AG08396 (cell line): ENCODE measurements at places on chromosomes 5 and 9.

GRCh38 chr9:132404228-132404881 is 2.3 kb downstream of the TTF1 start:
- no peak for DNase-seq

DNA sequence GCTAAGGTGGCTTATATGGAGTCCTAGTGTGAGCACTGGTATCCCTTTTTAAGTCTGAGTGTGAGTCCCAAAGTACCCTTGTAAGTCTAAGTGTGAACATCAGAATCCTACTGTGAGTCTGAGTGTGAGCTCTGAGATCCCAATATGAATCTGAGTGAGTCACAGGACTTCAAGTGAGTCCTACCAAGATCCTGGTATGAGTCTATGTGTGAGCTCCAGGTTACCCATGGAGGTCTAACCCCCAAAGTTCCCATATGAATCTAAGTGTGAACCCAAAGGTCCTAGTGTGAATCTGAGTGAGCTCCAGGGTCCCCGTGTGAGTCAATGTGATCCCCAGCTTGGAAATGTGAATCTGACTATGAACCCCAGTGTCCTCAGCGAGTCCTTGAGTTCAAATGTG is 2.3 kb downstream of the CNTFR start:
- DNase-seq: no peak

DNA sequence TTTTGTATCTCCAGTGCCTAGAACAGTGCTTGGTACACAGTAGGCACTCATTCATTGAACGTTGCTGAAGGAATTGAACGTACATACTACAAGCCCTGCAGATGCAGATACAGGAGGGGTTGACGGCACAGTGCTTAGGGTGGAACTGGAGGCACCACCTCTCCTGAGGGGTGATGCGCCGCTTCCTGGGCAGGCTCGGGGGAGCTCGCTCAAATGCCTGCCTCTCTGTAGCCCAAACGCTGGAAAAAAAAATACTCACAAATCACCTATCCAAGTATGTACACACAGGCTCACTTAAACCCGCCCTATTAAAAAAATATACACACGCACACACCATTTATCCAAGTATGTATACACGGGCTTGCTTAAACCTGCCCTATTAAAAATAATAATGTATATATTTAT is 536 bp upstream of the COMMD10 start:
- DNase-seq: peak; percentile 30

DNA sequence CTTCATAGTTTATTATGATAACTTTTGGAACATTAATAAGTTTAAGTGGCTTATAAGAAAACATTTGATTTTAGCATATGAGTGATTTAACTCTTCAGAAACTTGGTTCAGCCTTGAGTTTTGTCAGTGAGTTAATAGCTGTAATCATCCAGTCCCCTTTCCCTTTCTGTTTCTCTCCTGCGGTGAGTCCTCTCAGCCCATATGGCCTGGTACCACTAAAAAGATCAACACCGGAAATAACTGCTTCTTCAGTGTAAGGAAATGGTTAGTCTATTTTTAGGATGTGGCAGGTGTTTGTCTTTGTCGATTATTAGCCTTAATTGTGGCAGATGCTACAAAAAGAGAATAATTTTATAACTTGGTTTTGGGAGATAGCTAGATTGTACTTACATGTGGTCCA is 120.2 kb upstream of the GRHPR start:
- DNase-seq: no peak

DNA sequence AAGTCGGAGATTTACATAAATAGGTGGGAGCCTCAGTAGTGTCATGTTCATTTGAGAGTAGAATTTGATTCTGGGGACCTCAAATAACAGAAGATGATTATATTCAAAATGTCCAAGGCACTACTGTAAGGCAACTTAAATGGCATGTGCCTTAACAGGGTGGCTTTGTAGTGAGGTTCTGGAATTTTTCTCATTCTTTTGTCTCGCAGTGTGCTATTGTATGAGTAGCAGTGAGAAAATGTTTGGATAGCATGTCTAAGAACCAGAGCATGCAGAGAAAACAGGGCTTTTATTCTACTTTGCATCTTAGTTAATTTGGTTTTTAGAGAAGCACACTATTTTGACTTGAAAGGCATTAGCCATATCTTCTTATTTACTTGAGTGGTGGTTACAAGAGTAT is 25.0 kb downstream of the MAST4 start:
- no peak for DNase-seq

- DNase-seq: peak; percentile 5
These were observed 30.4 kb downstream of the AHRR start for GRCh38 chr5:351921-352245.

GRCh38 chr9:127417131-127418036 is 6.8 kb upstream of the ZNF79 start:
- DNase-seq: no peak

GRCh38 chr5:39794513-39795210 is 369.9 kb upstream of the DAB2 start:
- DNase-seq: peak; percentile 24

DNA sequence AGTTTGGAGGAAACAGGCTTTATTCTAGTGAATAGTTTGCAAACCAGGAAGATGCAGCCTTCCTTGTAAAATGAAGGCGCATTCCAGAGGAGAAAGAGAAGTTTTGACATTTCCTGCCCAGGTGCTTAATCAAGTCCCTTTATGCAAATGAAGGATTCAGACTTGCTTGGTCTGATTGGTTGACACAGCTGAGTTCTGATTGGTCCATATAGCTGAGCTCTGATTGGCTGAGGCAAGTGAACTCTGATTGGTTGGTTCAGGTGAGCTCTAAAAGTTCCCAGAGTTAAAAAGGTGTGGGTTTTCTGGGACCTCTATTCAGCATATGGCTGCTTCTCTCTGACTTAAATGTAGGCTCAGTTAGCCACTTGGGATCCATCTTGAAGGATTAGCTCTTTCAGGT is 151.0 kb downstream of the CACNA1B start:
- no peak for DNase-seq

DNA sequence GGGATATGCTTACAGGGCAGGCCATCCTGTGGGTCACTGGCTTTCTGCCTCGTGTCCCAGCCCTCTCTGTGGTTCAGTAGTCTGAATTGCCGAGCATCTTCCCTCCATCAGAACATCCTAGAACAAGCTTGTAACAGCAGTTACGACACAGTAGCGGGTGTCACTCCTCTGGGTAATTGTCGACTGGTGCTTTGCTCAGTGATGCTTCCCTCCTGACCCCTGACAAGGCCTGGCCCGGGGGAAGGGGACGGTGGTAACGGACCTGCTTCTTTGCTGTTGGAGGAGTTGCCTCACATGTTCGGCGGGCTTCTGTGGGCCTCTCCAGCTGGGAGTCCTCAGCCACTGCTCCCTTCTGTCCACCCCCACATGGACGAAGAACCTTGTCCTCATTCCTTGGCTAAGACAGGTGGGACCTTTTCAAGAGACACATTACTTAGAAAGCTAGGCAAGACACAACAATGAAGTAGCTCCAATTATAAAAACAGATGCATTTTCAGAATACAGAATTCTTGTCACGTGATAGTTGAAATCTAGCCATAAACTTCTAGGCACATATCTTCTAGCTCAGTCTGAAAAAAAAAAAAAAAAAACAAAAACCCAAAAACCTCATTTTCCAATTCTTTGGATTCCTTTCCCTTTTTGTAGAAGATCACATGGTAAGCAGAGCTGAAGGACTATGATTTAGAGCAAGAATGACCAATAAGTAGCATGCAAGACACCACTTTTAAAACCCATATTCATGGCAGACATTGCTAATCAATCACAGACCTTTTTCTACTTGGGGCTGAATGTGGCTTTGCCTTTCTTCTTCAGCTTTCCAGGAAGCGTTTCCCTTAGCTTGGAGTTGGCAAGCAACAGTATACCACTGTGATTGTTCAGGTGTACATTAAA is 25.0 kb downstream of the HMCN2 start:
- DNase-seq: no peak

DNA sequence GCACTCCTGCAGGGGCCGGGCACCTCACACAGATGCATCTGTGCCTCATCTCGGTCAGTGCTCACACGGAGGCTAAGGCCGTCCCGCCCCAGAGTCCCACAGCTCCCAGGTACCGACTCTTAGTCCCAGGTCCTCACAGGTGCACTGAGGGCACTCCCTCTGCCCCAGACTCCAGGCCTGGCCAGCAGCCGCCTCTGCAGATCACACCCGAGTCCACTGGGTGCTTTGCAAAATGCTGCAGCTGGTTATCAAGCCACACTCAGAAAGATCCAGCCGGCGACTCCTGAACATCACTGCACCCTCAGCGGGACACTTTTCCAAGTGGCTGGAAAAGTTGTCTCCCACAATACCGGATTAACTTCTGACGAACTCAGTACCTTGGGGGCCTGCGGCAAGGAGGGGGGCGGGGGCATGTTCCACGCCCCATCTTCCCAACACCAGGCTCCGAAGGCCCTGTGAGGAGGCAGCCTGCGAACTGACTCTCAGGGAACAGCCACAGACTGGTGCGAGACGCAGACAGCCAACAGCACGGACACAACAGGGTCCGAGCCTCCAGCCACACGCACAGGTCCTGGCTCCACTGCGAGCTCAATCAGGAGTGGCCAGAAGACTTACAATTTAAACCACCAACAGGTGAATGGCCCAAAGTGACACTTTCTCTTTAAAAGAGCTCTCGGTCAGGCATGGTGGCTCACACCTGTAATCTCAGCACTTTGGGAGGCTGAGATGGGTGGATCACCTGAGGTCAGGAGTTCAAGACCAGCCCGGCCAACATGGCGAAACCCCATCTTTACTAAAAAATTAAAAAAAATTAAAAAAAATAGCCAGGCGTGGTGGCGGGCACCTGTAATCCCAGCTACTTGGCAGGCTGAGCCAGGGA is 4.0 kb downstream of the BRD3 start:
- DNase-seq: no peak

DNA sequence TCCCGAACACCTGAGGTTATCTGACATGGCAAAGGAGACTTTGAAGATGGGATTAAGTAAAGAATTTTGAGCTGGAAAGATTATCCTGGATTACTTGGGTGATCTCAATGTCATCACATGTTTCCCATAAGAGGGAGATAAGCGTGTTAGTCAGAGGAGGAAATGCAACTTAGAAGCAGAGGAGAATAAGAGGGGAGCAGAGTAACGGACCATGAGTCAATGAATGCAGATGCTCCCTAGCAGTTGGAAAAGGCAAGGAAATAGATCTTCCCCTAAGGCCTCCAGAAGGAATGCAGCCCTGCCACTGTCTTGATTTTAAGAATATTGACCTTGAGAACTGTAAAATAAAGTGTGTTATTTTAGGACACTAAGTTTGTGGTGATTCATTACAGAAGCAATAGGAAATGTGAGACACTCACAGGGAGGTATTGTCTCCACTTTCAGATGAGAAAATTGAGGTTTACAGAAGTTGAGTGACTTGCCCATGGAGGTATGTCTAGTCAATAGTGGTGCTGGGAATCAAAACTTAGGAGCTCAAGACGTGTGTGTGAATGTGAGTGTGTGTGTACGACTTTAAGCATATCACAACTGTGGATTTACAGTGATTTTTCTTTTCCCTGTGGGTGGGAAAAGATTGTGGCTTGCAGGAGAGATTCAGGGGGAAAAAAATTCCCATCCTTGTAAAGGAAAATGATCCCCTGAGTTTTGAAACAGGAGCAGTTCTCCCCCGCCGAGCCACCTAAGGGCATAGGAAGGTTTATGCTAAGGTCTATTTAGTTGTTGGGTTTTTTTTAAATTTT is 125.3 kb downstream of the TRIM32 start:
- no peak for DNase-seq

DNA sequence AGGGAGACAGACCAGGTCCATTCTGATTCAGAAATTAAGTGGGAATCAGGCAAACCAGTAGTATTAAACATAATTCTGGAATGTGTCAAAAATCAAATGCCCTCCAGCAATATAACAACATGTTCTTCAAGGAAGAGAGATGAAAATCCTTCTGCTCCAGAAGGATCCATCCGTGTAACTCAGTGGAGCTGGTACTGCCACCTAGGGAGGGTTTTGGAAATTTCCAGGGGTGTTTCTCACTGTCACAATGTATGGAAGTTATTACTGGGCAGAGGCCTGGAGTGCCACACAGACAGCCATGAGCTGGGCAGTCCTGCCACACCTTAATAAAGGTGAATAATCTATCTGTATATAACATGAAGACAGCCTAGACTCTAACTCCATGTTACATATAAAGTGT is 87.5 kb downstream of the TTLL11 start:
- DNase-seq: peak; percentile 42

DNA sequence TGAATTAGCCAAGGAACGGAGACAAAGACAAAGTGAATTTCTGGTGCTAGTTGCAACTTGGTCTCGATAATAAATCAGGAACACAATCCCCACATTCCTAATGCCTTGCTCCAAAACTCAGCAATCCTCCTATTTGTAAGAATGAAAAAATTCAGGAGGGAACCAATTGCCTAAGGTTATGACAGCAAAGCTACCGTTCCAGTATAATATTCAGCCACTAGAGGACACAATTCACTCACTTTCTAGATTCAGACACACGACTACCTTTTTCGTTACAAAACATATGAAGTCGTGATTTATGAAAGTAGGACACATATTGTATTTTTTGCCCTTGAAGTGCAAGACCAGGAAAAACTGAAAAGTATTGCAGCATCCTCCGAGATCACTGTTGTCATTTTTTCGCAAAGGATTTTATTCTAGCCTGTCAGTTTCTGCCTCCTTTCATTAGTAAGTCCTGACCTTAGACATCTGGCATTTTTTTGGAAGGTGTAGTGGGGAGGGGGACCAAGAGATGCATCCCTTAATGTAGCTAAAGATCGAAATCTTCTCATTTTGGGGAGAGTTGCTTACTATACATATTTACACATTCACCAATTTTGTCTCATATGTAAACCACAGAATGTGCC is 133.1 kb downstream of the DOCK8 start:
- DNase-seq: peak; percentile 14

DNA sequence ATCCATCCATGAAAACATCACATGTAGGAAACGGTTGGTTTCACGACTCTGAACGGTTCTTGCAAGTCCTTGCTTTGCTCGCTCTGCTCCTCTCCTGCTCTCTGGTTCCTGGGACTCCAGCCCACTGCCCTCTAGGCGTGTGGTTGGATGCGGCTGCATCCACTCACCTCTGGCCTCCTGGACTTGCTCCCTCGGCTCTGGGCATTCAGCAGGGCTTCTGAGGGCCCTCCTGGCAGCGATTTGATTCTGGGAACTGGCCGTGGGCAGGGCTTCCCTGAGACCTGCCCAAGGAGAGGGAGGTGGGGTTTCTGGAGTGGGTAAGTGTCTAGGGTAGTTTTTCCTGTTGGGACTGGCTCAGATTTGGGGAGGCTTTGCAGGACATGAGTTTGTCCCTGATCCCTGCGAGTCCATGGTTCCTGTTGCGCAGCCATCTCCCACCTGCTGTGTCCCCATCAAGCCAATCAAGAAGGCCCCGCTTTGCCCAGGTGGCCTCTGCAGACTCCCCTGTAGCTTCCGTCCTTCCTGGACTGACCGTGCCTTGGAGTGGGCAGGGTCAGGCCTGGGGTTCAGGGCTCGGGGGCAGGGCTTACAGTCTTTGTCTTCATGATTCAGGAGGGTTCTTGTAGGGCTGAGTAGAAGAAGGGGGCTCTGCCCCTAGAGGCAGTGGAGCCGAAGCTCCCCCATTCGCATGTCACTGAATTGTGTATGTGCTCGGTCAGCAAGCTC is 192.3 kb downstream of the CACNA1B start:
- no peak for DNase-seq

DNA sequence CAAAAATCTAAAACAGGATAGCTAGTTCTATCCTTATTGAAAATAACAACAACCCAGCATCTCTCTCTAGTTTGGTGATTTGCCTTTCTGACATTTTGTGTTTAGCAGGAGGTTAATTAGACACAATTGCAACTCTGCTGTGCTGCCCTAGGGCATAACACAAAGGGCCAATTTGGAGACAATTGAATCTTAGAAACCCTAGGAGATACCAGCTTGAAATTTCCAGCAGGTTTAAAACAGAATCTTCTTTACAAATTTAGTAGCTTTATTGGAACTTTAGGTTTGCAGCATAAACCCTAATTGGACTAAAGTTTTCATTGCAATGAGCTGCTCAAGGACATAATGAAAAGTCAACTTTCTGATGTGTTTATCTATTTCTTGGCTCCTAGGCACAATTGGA is 166.7 kb upstream of the FER start:
- no peak for DNase-seq
